Fibroblast of mammary gland (primary cell): ENCODE measurements at places on chromosomes 3 and 15.
A peak's percentile ranks its signal among the peaks of the same experiment; 100 is the strongest.

GRCh38 chr15:52765785-52766184 lies 24.4 kb downstream of the ONECUT1 start:
- no peak for DNase-seq

- peak; percentile 38 for DNase-seq
Observed at GRCh38 chr3:159879598-159879997, 109.0 kb upstream of the IL12A start.

GRCh38 chr15:69009341-69009740 lies 5.2 kb upstream of the NOX5 start:
- no peak for DNase-seq

- no peak for DNase-seq
Observed at GRCh38 chr15:64455961-64456371, 4.4 kb upstream of the ZNF609 start.

DNA sequence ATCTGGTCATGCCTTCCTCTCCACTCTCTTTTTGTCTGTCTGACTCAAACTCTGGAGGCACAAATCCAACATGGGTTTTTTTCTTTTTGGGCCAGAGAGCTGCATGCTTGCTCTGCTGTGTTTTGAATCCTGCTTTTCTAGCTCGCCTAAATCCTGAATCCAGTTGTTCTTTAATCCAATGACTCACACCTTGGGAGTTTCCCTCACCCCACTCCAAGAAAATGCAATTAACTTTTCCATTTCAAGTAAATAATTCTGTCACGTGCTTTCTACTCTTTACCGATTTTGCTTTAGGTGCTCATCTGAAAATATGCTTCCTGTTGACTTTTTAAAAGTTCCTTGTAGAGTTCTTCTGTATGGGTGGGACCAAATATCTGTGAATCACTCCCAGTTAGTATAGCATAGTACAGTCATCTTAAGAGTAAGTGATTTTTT lies 47.6 kb downstream of the SLMAP start:
- DNase-seq = peak; percentile 96

DNA sequence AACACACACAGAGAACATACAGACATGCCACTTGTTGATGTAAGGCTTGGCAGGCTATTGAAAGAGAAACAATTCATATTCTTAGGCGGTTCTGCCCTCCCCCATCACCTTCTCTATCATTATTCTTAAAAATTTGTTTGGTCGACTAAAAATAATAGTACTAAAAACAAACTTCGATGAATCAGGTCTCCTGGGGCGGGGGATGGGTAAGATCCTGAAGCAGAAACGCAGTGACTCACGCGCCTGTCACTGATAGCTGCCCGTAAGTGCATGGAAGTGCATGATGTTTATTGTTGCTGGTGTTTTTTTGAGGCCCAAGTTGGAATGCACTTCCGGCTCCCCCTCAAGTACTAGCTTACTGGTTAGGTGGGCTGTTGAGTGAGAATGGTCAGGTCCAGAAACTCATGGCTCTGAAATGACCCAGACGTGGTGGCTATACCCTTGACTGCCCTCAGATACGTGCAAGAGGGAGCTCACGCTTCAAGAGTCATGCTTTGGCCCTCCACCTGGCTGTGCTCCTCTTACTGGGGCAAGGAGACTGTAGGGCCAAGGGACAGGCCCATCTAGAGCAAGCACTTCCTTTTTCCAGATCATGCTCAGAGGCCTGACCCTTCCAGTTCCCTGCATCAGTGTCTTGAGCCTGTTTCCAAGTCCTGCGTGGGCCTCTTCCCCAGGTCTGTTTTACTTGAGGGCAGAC lies 10.9 kb downstream of the SMAD3 start:
- peak; percentile 93 for DNase-seq

GRCh38 chr3:11757441-11757875 lies 89.2 kb downstream of the TAMM41 start:
- DNase-seq = peak; percentile 30
